ENCODE measurements at places on chromosomes 16 and 17.

DNA sequence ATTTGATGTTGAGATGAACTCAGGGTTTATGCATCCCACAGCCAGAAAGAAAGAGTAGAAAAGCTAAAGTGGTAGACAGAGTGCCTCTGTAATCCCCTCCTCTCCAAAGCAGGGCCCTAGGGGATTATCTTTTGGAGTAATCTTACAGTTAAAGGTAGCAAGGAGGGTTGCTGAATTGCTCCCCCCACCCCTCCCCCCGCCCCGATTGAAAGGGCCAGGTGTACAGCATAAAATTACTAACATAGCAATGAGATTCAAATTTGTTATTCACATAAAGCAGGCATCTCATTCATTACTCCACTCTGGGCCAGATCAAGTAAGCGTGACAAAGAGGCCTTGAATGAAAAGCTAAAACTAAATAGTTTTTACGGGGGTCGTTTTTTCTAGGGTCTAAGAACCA is 72.7 kb downstream of the STH start:
- no peak for DNase-seq

GRCh38 chr17:7894226-7894625 is 5.6 kb downstream of the CHD3 start:
- DNase-seq = no peak

- peak; percentile 18 for DNase-seq
Measured at GRCh38 chr17:78329263-78330059, 30.4 kb downstream of the SOCS3 start.

GRCh38 chr17:72618001-72618509 is 474.4 kb downstream of the SLC39A11 start:
- peak; percentile 10 for DNase-seq

DNA sequence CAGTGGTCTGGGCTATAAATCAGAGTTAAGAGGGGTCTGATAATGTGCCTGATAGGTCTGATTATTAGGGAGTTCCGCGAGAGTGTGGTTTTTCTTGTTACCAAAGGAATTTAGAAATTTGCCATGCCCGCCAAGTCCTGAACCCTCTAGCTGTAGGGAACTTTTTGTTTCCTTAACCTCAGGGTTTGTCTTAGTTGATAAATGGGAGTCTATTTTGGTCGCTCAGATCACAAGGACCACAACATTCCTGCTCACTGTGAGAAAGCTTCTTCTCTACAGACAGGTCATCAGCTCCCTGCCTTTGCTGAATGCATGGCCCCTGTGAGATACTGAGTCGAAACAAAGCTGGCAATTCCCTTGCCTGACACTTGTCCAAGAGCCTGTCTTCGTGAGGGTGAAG is 497.8 kb downstream of the HS3ST4 start:
- DNase-seq = no peak

GRCh38 chr16:83630979-83631378 is 176.8 kb upstream of the HSBP1 start:
- no peak for DNase-seq

- no peak for DNase-seq
Measured at GRCh38 chr17:17826342-17826713, 10.5 kb downstream of the SREBF1 start.

- DNase-seq = no peak
Measured at GRCh38 chr17:16447676-16448075, 32.3 kb downstream of the TRPV2 start.

DNA sequence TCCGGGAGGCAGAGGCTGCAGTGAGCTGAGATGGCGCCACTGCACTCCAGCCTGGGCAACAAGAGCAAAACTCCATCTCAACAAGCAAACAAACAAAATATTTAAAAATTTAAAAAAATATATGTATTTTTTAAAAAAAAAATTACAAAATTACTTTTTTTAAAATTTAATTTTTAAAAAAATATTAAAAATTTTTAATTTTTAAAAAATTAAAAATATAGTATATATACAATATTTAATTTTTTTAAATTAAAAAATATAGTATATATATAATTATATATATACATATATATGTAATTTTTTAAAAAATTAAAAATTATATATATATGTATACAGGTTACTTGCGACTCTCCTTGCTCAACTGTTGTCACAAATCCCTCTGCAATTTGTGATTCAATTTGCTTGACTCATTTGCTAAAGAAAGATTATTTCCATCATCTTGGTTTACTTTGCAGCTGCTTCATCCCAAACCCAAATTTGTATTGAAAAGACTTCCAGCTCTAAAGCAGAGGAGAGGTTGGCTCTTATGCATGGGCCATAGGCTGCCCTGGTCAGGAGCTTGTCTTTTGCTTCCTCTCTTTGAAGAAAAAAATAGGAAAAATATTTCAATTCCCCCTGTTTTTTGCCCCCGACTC is 247.4 kb upstream of the IRX3 start:
- DNase-seq = no peak

DNA sequence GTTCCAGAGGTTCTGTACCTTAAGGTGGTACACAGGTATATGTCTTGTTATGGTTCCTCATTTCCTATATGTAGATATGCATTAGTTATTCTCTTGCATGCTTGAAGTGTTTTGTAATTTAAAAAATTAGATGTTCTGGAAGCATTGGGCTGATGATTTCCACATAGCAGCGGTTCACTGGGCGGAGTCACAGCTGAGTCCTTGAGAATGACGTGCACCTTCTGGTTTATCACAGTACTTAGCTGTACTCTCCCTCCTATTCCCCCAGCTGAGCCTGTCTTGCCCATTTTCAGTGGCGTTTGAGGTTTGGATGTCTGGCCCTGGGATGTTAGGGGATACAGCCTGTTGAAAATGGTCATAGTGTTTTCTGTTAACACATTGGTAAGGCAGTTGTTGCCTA is 327.1 kb downstream of the SNX29 start:
- no peak for DNase-seq

- no peak for DNase-seq
Measured at GRCh38 chr17:75881678-75882454, 3.5 kb upstream of the TRIM47 start.

GRCh38 chr16:17358846-17359245 is 111.9 kb downstream of the XYLT1 start:
- no peak for DNase-seq

DNA sequence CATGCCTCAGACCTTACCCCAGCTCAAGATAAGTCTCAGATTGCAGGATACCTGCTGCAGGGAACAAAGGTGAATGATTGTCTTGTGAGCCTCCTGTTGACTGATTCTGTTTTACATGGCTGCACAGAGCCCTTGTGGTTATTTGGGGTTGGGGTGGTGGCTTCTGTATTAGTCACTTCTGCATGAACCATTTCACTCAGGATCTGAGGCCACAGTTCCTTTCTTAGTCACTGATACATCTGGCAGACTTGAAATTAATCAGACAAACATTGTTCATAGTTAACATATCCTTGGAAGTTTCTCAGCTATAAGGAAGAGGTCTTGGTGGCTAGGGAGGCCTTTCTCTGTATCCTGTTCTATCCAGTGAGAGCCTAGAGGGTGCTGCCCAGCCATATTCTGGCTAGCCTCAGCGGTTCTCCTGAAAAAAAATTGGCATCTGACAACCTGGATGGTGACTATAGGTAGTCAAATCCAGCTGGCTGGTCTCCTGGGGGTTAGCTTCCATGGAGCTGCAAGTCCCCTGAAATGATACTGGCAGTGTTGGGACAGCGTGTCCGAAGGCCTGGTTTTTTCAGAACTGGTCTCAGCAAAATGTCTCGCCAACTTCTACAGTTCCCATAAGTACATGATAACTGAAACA is 8.4 kb upstream of the PLK1 start:
- peak; percentile 27 for DNase-seq

DNA sequence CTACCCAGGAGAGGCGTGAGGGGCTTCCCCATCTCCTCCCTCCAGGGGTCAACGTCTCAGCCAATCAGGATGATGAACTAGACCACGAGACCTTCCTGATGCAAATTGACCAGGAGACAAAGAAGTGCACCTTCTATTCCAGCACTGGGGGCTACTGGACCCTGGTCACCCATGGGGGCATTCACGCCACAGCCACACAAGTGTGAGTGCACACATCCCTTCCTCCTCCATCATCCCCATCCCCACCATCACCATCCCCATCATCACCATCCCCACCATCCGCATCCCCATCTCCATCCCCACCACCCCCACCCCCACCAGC is 6.8 kb downstream of the FSCN2 start:
- DNase-seq = no peak

GRCh38 chr17:82086941-82087906 is 10.8 kb downstream of the FASN start:
- DNase-seq = no peak

DNA sequence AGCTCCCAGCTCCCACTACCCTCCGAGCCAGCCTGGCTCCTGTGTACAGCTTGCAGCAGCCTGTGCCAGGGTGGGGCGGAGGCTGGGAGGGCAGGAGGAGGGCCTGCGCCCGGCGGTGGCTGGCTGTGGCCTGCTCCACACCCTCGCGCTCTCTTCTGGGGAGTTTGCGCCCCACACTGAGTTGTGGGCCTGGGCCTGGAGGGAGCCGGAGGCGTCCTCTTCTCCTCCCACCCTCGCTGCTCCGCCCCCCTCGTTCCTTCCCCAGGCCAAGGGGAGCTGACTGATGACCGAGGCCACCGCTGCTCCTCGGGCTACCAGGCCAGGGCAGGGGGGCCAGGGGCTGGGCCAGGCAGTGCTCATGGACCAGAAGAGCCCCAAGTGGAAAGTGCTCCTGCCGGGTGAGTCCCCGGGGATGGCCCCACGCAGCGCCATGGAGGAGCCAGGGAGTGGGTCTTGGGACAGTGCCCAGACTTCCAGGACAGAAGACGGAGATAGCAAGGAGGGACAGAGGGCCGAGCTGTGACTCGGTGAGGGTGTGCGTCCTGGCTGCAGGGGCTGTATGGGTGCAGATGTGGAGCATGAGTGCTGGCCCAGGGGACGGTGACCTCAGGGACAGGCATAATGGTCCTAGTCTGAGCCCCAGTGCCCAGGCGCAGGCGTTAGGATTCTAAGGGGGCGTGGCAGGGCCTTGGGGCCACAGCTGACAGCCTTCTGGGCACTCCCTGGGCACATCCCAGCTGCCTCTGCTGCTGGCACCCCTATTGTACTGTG is 242.1 kb upstream of the GSE1 start:
- no peak for DNase-seq

GRCh38 chr16:14223632-14224031 is 152.5 kb downstream of the MRTFB start:
- no peak for DNase-seq

- no peak for DNase-seq
Measured at GRCh38 chr17:43717913-43718312, 40.7 kb downstream of the SOST start.

DNA sequence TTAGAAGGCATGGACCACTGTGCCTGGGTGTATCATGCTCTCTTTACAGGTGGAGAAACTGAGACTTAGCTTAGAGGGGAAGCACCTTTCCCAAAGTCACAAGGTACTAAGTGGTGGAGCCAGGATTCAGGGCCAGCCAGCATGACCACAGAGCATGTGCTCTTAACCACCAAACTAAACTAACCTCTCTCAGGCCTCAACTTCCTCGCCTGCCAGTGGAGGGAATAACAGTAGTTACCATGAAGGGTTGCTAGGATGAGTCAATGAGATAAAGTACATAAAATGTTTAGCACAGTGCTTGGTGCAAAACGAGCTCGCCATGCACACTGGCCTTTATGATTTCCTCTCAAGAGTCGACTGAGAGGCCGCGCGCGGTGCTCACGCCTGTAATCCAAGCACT is 6.4 kb upstream of the MYO1C start:
- no peak for DNase-seq

- no peak for DNase-seq
Measured at GRCh38 chr17:17032131-17032692, 10.0 kb upstream of the MPRIP start.

DNA sequence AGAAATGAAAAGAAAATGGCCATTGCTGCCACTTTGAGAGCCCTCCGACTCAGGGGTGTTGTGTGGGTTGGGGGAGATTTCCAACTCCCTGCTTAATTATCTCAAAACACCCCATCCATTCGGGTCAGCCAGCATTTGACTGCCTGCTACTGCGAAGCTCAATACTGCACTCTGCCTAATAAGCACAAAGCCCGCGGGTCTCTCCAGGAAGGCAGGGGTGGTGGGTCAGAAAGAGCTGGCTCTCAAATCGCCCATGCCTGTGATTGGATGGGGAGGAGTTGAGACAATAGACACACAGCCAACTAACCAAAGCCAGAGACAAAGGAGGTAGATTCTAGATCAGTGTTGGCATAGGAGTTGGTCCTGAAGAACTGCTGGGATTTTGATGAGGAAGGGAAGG is 2.3 kb upstream of the XAF1 start:
- no peak for DNase-seq

- no peak for DNase-seq
Measured at GRCh38 chr17:50339381-50339780, 6.5 kb upstream of the XYLT2 start.

DNA sequence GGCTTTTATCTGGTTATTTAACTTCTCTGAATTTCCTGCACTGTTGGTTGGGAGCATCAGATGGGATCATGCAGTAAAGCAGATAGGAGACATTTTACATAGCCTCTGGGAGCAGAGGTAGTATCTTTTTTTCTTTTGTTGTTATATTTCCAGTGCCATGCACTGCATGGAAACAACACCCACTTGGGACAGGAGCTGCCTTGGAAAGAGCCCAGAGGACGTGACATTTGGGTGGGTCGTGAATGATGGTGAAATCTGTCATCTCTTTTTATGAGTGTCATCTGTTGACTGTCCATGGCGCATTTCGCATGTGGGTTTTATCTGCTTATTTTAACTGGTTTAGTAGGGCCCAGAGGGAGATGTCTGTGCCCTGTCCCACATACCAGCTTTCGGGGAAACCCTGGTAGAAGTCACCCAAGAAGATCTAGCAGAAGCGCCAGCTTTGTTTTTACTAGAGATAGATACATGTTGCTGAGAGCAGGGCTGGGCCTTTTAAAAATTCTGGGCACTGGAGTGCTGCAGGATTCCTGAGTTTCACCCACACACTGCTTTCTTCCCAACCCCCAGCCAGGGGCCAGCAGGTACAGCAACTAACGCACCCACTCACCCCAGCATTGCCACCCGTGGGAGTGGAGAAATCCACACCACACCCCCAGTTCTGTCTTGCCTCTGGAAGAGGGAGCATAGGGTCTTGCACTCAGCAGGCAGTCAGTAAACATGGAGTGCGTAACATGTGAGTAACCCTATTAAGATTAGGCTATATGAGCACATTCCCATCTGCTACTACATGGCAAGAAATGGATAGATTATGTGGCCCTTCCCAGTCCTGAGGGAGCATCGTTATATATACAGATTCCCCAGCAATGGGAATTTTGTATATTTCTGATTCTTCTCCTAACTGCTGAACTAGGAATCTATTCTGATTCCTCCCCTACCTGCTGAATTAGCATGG is 8.4 kb upstream of the TERF2 start:
- no peak for DNase-seq

DNA sequence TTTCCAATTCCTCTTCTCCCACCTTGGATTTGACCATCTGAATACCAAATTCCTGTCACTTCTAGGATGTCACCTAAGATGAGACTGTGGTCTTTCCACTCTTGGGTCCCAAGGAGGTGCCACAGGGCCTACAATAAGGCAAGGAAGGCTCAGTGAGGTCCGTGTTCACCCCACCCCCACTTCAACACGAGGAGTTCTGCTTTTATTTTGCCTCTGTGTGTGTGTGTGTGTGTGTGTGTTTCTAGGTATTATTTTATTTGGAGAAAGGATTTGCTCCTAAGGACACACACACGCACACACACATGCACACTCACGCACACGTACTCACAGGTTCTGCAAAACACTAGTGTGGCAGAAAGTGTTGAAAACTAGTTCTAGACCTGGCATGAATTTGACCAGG is 24.5 kb upstream of the PHOSPHO1 start:
- DNase-seq = no peak

- DNase-seq = no peak
Measured at GRCh38 chr17:57484081-57484666, 227.9 kb downstream of the MSI2 start.

GRCh38 chr17:15431196-15431595 is 36.2 kb downstream of the CDRT4 start:
- no peak for DNase-seq

Data from stimulated activated naive CD4-positive, alpha-beta T cell treated with Interleukin-2 at 50 U/mL for 16 hours (primary cell).